D341Med (cell line): ENCODE measurements at places on chromosomes 2 and 18.

GRCh38 chr2:238269741-238270140 lies 18.7 kb downstream of the PER2 start:
- no peak for DNase-seq

- DNase-seq: no peak
Measured at GRCh38 chr2:49278561-49278960, 124.2 kb upstream of the FSHR start.

DNA sequence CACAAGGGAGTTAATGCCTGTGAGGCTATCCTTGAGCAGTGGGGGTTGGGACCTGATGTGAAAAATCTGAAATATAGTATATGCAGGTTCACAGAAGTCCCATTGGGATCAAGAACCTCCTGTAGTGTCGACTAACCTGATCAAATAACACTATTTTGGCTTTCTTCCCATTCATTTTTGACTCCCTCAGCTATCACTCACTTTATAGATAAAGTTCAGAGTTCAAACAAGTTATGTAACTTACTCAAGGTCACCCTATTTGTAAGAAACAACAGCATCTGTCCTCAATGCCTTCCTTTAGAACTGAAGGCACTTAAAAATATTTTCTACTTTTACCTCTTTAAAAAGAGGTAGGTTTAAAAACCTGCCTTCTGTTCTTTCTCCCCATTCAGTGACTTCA lies 341.6 kb downstream of the DPP10 start:
- no peak for DNase-seq

GRCh38 chr2:112800881-112801583 lies 16.7 kb upstream of the IL1A start:
- no peak for DNase-seq

DNA sequence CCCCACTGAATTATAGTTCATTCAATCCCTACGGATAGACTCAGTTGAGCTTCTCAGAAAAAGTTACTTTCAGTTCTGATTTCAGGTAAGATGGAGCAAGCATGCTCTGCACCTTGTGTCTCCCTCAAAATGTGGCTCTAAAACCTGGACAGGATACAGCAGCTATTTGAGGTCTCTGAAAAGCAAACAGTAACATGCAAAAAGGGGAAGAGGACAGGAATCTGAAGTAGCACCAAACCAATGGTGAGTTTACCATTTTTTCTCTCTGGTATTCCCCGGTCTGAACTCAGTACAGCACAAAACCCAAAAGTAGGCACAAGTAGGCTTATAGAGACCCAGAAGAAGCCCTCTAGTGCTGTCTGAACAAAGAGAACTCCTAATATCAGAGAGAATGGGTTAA lies 34.1 kb downstream of the LANCL1 start:
- DNase-seq: no peak

DNA sequence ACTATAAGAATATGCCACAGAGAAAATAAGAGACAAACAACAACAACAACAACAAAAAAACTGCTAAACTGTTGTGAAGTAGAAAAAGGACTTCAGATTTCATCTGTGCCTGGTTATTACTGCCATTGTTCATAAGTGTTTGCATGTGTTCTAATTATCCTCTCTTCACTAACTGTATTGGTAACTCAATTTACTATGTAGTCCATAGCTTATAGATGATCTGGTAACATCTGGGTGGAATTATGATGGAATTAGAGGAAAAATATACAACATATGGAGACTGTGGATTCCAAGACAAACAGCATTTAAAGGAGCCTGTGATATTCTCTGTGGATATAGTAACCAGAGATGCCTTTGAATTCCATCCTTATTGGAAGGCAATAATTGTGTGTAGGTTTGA lies 1891.5 kb upstream of the PIK3C3 start:
- DNase-seq: no peak

DNA sequence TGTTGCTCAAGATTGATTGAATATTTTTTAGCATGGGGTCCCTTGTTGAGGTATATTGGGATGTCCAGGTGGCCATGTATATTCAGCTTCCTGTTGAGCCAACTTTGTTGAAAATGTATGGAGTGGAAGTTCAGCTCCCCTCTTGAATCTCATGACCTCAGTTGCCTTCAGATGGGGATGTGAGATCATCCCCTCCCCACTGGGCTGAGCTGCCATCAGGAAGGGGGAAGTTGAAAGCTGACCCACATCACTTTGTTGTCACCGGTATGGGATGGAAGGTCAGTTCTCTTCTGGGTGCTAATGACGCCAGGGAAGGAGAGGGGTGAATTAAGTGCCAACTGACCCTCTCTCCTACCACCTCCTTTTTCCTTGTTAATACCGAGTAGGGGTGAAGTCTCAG lies 33.9 kb downstream of the ACOXL start:
- DNase-seq: no peak

GRCh38 chr2:234761910-234762309 lies 189.9 kb upstream of the SH3BP4 start:
- DNase-seq: no peak

DNA sequence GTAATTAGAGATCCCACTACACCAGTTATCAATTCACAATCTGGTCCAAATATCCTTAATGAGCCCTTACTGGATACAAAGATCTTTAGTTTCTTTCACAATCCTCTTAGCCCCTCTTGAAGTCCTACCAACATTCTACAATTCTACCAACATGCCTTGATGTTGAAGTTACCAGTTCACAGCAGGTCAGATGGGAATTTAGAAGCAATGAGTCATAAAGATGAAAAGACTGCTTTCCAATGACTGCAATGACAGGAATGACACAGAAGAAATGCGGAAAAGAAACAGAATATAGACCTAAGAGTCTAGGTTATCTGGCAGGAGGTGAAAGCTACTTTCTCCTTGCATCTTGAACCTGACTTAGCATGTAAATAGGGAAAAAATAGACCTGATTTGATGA lies 24.5 kb downstream of the RTTN start:
- no peak for DNase-seq

DNA sequence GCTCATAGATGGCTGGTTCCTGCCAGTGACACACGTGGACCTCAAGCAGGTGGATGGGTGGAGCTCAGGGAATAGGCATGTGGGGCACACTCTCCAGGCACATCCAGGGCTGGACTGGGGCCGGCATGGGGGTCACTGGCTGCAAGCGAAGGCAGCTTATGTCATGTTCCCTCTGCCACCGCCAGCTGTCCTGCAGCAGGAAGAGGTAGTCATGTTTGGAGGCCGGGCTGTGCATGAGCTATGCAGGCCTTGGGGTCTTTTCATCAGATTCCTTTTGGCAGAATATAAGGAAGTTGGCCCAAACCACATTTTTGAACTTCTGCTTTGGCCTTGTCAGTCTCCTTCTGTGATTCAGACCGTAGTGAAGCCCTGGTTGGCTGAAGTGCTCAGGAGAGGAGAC lies 61.5 kb downstream of the AGAP1 start:
- DNase-seq: no peak

DNA sequence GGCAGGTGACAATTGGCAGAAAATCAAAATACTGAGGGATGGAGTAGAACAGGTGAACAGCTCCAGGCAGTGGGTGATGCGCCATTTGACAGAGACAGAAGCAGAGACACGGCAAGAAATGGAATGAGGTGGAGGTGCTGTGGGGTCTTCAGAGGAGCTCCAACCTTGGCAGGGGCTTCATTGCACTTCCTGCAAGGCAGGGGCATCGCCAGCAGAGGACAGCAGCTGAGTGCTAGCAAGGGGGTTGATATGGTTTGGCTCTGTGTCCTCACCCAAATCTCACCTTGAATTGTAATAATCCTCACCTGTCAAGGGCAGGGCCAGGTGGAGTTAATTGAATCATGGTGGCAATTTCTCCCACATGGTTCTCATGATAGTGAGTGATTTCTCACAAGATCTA lies 42.8 kb downstream of the CCDC68 start:
- DNase-seq: no peak

GRCh38 chr2:239179851-239180371 lies 220.9 kb downstream of the HDAC4 start:
- DNase-seq: no peak

DNA sequence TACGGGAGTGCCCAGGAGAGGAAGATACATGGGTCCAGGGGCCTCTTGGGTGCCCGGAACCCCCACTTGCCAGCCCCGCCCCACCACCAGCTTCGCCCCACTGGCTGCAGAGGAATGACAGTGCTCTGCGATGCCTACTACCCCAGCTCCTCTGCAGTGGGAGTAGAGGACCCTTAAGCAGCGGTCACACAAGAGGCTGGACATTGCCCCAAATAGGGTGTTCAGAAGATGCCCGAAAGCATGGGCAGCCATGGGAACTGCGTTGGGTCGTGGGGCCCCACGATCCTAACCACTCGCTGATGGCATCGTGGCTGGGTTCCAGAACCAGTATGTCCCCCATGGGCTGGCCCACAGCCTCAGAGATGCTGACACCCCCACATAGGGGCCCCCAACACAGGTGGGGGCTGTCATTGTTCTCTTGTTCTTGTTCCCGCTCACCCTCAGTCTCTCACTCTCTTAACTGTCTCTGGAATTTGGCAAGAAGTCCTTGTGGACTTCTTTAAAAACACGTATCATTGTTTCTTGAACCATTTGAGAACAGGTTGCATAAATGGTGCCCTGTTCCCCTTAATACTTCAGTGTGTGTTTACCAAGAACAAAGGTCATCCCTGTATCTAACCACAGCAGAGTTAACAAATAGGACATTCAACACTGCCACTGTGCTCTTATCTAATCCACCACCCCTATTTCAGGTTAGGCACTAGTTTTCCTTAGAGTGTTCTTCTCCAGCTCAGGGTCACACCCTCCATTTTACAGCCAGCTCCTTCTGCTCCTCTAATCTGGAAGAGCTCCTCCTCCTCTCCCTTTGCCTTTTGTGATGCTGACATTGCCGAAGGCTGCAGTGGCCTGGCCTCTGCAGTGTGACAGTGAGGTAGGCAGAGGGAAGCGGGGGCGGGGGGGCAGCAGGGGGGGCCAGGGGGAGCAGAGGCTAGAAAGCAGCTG lies 76.3 kb downstream of the STPG4 start:
- no peak for DNase-seq

DNA sequence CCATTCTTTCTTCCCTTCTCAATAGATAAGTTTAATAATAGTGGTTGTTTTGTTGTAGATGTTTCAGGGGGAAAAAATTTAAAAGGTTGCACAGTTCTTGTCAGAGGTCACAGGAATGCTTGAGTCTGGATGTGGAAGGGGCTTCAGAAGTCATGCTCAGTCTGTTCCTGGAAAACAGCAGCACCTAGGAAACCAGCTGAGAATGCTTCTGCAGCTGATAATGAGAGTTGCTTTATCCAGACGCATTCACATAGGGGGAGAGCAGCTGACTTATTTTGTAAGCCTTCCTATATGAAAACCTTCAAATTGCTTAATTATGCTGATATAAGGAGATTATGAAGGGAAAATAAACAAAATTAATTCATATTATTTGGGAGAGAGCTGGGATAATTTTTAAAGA lies 235.5 kb downstream of the GULP1 start:
- DNase-seq: no peak

DNA sequence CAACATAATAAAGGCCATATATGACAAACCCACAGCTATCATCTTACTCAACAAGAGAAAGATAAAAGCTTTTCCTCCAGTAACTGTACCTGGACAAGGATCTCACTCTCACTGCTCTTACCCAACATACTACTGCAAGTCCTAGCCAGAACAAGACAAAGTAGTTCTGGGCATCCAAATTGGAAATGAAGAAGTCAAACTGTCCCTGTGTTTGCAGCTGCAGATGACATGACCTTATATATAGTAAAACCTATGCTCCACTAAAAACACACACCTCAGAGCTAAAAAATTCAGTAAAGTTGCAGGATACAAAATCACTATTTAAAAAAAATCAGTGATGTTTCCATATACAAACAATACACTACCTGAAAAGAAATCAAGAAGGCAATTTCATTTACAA lies 32.2 kb downstream of the USP34 start:
- DNase-seq: no peak

DNA sequence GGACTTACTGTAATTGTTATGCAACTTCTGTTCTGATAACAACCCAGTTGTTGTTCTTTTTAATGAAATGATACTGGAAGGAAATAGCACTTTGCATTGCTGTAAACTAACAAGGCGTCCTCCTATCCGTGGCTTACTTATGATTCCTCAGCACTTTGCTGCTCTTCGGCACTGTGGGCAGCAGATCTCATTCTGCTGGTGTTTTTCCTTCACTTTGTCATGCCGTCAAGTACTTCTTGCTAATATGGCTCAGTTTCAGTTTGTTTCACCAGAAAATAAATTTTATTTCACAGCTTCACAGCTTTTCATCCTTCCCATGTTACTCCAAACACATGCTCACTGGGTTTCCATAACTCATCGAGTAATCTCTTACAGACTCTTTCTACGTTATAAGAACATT lies 289.3 kb downstream of the MEIS1 start:
- DNase-seq: no peak

- DNase-seq: no peak
Measured at GRCh38 chr2:28080911-28081310, 190.4 kb downstream of the BABAM2 start.

- no peak for DNase-seq
Measured at GRCh38 chr2:135091681-135092080, 39.6 kb downstream of the RAB3GAP1 start.
